ENCODE measurements at places on chromosomes 16 and 17.

- no peak for DNase-seq
Observed at GRCh38 chr17:7854851-7855659, at the start of gene TMEM88. TMEM88 (plus strand) TSS chr17:7855066; CDS start chr17:7855075, 9 bp downstream.

DNA sequence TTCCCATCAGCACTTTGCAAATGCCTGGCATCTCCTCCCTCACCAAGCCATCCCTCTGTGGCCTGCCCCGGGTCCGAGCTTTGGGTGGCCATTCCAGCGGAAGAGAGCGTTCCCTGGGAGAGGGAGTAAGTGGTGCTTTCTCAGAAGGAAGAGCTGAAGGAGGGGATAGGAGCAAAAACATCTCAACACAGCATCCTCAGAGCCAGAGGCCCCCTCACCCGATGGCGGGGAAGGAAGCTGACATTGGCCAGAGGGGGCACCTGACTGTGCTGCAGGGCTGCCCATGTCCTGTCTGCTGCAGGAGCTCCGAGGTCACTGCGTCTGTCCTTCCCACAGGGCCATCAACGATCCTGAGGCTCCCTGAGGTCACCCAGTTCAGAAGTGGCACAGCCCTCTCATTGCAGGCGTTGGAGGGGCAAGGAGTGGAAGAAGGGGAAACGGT, 427 bp upstream of the TLCD3B start:
- DNase-seq = no peak

- DNase-seq = no peak
Observed at GRCh38 chr17:77111934-77112296, 28.9 kb upstream of the SEC14L1 start.

DNA sequence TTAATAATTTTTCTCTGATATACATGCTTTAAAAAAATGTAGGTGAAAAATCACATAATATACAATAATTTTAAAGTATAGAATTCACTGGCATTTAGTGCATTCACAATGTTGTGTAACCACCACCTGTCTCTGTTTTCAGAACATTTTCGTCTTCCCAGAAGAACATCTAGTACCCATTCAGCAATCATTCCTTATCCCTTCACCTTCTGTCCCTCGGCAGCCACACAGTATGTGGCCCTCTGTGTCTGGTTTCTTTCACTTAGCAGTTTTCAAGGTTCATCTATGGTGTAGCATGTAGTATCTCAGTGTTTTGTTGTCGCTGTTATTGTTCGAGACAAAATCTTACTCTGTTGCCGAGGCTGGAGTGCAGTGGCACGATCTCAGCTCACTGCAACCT, 33.6 kb downstream of the PRPSAP2 start:
- no peak for DNase-seq

GRCh38 chr17:81458628-81459027, 54.0 kb downstream of the ACTG1 start:
- DNase-seq = no peak

GRCh38 chr16:53827741-53828140, 123.8 kb downstream of the FTO start:
- DNase-seq = no peak

DNA sequence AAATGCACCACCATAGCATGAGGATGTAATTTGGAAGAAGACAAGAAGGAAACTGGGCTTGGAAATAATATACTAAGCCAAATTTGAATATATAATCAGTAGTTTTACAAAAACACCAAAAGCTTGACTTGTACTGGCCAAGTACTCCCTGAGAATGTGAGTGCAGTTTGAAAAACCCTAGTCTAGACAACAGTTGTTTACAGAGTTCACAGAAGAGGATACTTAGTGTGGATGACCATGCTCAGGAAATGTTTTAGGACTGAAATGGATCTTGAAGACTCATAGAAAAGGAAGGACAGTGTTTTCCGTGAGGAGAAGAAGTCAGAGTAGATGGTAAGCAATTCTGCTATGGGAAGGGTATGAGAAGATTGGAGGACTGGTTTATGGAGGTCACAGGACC, 1.9 kb upstream of the CDYL2 start:
- no peak for DNase-seq

GRCh38 chr17:59332749-59333377, 1.4 kb downstream of the YPEL2 start:
- no peak for DNase-seq

DNA sequence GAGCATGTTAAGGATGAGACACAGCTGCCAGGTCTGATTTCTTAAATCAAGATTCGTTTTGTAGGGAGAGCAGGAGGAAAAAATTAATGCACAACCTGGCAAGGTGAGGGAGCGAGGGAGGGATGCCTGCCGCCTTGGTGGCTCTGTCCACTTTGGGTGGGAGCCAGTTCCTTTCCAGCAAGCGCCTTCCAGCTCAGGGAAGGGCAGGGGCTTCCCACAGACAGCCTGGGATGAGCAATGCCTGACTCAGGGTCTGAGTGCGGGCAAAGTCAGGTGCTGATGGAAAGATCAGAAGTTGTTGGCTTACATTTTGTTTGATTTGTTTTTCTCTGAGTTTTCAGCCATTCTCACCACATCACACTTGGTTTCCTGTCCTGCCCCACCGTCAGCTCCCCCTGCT, 220.7 kb downstream of the ENGASE start:
- DNase-seq = no peak

GRCh38 chr17:65314212-65314611, 177.0 kb downstream of the RGS9 start:
- DNase-seq = no peak

DNA sequence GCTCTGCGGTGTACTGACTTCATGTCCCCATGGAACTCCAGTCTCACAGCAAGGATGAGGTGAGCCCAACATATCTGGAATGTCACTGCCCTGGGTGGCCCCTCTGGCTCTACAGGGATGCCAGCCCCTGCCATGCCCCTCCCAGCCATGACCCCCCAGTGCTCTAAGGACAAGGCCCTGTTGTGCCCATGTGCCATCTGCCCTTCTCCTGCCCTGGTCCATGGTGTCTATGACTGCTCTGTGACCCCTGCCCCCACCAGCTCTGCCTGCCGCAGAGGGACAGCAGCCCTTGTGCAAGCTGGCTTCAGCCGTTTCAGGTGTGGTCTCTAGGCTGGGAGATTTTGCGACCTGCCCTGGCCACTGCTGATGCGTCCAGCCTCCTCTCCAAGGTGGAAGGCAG, 40.3 kb downstream of the TK2 start:
- no peak for DNase-seq

GRCh38 chr17:27379888-27380533, 76.2 kb upstream of the KSR1 start:
- no peak for DNase-seq

GRCh38 chr17:951325-952132, 28.0 kb downstream of the NXN start:
- DNase-seq = no peak
